ENCODE measurements at places on chromosomes 5 and 9.
A peak's percentile ranks its signal among the peaks of the same experiment; 100 is the strongest.

- no peak for DNase-seq
Observed at GRCh38 chr5:156680831-156681230, 169.3 kb upstream of the PPP1R2B start.

DNA sequence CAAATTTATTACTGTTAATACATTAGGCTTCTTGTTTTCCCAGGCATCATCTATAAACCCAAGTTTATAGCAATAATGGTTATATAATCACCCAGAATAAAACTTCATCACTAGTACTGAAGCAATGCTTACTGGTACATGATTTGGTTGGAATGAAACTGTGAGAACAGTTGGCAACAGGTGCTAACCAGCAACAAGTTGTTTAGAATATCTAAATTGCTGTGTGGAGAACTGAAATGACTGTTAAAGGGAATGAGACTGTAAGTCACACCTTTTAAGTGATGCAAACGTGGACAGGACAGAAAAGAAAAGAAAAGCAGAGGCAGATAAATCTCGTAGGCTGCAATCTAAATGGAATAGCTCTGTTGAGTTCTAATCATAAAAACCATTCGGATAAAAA is 2.5 kb downstream of the YIPF5 start:
- DNase-seq: no peak

- no peak for DNase-seq
Observed at GRCh38 chr9:135387976-135388375, 91.6 kb upstream of the PPP1R26 start.

DNA sequence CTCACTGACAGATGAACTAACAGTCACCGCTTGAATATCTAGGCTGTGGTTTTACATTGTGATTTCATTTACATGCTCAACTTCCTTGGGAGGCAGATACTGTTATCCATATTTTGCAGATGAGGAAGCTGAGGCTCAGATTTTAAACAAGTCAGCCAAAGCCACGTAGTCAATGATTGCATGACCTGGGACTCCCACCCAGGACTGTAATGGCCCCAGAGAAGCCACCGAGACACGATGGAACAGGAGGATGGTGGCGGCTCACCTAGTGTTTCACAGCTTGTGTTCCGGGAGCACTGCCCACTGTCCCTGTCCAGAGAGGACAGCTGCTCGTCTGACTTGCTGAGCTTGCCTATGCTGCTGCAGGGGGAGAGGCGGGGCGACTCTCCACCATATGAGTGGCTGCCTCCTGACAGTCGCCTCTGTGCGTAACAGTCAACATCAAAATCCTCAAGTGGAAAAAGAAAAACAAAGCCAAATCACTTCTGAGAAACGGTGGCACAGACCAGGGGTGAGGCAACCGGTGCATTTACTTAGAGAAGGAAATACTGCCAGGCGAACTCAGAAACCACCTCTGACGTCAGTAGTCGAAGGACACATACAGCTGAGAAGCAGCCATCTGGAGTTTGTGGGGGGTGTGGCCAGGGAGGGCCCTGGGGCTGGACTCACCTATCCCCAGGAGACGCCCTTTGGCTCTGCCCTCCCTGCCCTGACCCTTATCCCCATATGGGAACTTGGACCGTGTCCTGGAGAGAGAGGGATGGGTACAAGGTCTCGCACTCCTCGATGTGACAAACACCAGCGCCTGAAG is 82.5 kb downstream of the PRRT1B start:
- peak; percentile 87 for DNase-seq

Measured in CD4-positive, alpha-beta T cell treated with Interleukin-2 at 100 ng/mL for 4 hours (primary cell).